ENCODE measurements at places on chromosomes 6 and 20.
A peak's percentile ranks its signal among the peaks of the same experiment; 100 is the strongest.

GRCh38 chr6:138454981-138455706 is 44.1 kb downstream of the NHSL1 start:
- H3K4me1 ChIP-seq: no peaks in the 10 kb centered on the region
- no peaks in the 10 kb centered on the region for H3K36me3 ChIP-seq
- H3K27me3 ChIP-seq: no peaks in the 10 kb centered on the region
- no peak overlapping the region for H3K4me3 ChIP-seq

DNA sequence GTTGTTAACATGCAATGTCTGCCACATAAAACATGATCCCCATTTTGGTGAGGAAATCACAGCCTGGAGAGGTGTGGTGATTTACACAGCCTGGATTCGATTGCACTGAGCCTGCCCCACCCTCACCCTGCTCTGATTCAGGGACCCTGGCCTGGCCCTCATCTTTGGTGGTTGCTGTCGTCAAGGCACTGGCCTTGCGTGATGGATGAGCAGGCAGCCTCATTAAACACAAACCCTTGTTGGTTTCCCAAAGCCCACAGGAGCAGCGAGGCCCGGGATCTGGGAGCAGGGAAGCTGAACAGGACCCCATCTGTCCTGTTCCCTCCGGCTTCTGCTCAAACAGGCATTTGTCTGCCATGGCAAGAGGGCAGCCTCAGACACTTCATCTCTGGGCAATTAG is 70.8 kb downstream of the CHMP4B start:
- H3K36me3 ChIP-seq: no peaks in the 10 kb centered on the region
- H3K4me1 ChIP-seq: no peaks in the 10 kb centered on the region

- no peak overlapping the region for H3K4me3 ChIP-seq
- H3K27me3 ChIP-seq: no peaks in the 10 kb centered on the region
- no peak for DNase-seq
- no peaks in the 10 kb centered on the region for H3K36me3 ChIP-seq
- no peak overlapping the region for H3K27ac ChIP-seq
- no peaks in the 10 kb centered on the region for H3K4me1 ChIP-seq
Observed at GRCh38 chr6:146981981-146982380, 222.2 kb upstream of the STXBP5 start.

GRCh38 chr20:64222851-64223525 is 32.6 kb upstream of the PCMTD2 start:
- H3K4me1 ChIP-seq: peaks cover 7% of the 10 kb centered on the region
- H3K36me3 ChIP-seq: no peaks in the 10 kb centered on the region
- no peaks in the 10 kb centered on the region for H3K27me3 ChIP-seq
- no peak overlapping the region for H3K4me3 ChIP-seq

- DNase-seq: no peak
- no peaks in the 10 kb centered on the region for H3K27me3 ChIP-seq
- no peaks in the 10 kb centered on the region for H3K36me3 ChIP-seq
- no peaks in the 10 kb centered on the region for H3K4me1 ChIP-seq
- no peak overlapping the region for H3K4me3 ChIP-seq
- H3K27ac ChIP-seq: no peak overlapping the region
Observed at GRCh38 chr6:32635526-32636123, 1.6 kb upstream of the HLA-DQA1 start.

DNA sequence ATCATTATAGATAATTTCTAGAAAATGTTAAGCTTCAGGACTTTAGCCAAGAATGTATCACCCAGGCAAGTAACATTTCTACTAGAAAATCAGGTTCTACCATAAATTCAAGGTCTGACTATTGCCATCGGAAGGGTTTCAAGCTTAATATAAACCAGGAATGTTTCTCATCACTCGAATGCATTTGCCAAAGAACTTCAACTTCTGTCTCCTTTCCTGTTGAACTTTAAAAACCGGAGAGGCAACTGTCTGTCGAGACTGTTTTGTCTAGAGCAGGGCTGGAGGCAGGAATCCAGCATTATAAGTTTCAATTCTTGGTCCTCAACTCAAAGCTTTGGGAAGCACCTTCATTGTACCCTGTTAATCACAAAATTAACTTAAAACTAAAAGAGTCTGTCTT is 264.7 kb downstream of the ZNF217 start:
- H3K4me3 ChIP-seq: no peak overlapping the region
- H3K4me1 ChIP-seq: no peaks in the 10 kb centered on the region
- no peaks in the 10 kb centered on the region for H3K27me3 ChIP-seq
- no peak overlapping the region for H3K27ac ChIP-seq
- no peak for DNase-seq
- no peaks in the 10 kb centered on the region for H3K36me3 ChIP-seq

GRCh38 chr6:45988635-45989034 is 27.0 kb downstream of the CLIC5 start:
- H3K27ac ChIP-seq: no peak overlapping the region
- no peaks in the 10 kb centered on the region for H3K4me1 ChIP-seq
- H3K27me3 ChIP-seq: no peaks in the 10 kb centered on the region
- H3K36me3 ChIP-seq: no peaks in the 10 kb centered on the region
- no peak for DNase-seq
- no peak overlapping the region for H3K4me3 ChIP-seq

GRCh38 chr6:126198631-126199030 is 141.3 kb upstream of the CENPW start:
- H3K36me3 ChIP-seq: peaks cover 1% of the 10 kb centered on the region
- no peak overlapping the region for H3K27ac ChIP-seq
- H3K4me3 ChIP-seq: no peak overlapping the region
- no peaks in the 10 kb centered on the region for H3K27me3 ChIP-seq
- DNase-seq: no peak
- H3K4me1 ChIP-seq: no peaks in the 10 kb centered on the region

- no peak for DNase-seq
- no peak overlapping the region for H3K4me3 ChIP-seq
- no peak overlapping the region for H3K27ac ChIP-seq
- no peaks in the 10 kb centered on the region for H3K27me3 ChIP-seq
Observed at GRCh38 chr6:84815896-84816735, 51.7 kb upstream of the TBX18 start.

DNA sequence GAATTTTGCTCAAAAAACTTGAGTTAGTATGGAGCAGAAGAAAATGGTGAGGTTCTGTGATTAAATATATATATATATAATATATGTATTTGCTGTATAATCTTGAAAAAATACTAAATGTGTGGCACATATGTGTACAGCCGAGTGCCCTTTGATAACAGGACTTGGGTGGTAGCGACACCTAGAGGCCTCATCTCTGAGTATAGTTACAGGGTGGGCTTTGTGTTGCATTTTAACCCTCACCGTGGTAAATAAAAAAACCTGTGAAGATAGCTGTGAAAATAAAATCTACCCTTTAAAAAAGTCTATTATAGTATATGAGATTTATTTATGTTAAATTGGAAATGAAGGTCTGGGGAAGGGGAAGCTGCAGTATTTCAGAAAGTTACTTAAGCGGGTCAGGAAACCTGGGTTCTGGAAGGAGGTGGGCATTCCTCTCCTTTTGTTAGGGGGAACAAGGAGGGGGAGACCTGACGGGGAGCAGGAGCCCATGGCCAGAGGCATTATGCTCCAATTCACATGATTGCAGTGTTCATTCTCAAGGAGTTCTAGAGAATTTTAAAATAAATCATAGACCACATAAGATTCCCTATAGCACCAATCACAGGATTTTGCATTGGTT is 82.7 kb downstream of the SH3BGRL2 start:
- DNase-seq: peak; percentile 60
- no peaks in the 10 kb centered on the region for H3K36me3 ChIP-seq
- no peak overlapping the region for H3K4me3 ChIP-seq
- no peaks in the 10 kb centered on the region for H3K4me1 ChIP-seq
- no peak overlapping the region for H3K27ac ChIP-seq

DNA sequence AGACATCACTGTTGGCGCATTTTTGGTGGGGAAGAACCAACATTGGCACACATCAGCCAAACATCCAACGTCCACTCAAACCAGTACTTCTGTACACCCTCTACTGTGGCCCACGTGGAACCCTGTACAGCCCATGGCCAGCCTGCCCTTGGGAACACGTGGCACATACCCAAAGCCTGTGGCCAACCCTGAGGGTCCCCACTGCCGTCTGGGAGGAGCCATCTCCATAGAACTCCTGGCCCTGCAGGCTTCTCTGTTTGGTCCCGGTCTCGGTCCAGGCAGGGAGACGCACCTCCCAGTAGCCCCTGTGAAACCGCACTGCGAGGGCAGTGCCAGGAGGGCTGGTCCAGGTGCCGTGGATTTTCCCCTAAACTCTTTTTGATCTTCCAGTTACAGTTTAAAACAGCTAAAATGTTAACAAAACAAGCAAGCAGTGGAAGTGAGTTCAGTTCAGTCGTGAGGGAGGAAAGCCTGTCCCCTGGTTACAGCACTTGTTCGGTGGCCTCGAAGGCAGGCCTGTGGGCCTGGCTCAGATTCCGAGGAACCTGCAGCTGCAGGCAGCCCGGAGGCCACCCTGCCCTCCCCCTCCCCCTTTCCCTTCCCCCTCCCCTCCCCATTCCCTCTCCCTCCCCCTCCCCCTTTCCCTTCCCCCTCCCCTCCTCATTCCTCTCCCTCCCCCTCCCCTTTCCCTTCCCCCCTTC is 233.7 kb downstream of the DLL1 start:
- H3K4me1 ChIP-seq: no peaks in the 10 kb centered on the region
- H3K27ac ChIP-seq: no peak overlapping the region
- no peaks in the 10 kb centered on the region for H3K27me3 ChIP-seq
- H3K36me3 ChIP-seq: no peaks in the 10 kb centered on the region
- DNase-seq: no peak

- no peaks in the 10 kb centered on the region for H3K36me3 ChIP-seq
- no peak overlapping the region for H3K4me3 ChIP-seq
- H3K27me3 ChIP-seq: no peaks in the 10 kb centered on the region
- H3K27ac ChIP-seq: no peak overlapping the region
Observed at GRCh38 chr6:22536122-22536521, 33.2 kb upstream of the HDGFL1 start.

DNA sequence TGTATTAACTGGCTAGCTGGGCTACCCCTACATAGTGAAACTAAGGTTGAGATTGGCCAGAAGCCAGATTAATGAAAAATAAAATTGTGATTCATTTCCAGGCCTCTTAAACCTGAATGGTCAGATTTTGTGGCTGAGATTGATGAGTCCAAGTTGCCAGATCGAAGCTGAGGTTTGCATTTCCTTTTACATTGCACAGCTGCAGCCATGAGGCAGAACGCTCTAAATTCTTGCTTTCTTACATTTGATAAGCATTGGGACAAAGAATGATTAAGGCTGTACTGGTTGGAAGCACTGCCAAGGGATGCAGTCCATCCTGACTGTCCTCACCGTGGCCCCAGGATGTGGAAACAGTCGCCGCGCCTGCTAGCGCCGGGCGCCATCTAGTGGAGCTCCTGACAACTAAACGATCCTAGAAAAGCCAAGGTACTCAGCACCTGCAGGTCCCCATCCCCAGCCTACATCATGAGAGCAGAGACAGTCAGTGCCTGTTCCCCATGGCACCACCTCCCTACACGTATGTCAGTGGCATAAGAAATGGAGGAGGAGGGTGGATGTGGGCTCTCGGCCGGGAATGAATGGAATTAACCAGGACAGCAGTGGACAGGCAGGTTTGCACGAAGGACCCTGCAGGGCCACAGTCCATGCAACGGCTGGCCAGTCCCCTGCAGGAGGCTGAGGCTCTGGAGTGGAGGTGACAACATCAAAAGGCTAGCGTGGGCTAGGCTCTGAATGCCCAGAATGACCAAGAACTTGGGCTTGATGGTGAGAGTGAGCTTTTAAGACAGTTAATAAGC is 19.0 kb downstream of the PXDC1 start:
- H3K4me1 ChIP-seq: no peaks in the 10 kb centered on the region
- no peak overlapping the region for H3K27ac ChIP-seq
- H3K27me3 ChIP-seq: no peaks in the 10 kb centered on the region
- no peak overlapping the region for H3K4me3 ChIP-seq
- DNase-seq: peak; percentile 81

- no peaks in the 10 kb centered on the region for H3K27me3 ChIP-seq
- no peak overlapping the region for H3K27ac ChIP-seq
- H3K4me1 ChIP-seq: peaks cover 4% of the 10 kb centered on the region
- DNase-seq: no peak
Observed at GRCh38 chr6:125170376-125170775, 16.8 kb downstream of the TPD52L1 start.

- H3K27ac ChIP-seq: no peak overlapping the region
- no peak overlapping the region for H3K4me3 ChIP-seq
- H3K27me3 ChIP-seq: no peaks in the 10 kb centered on the region
- no peak for DNase-seq
- H3K4me1 ChIP-seq: no peaks in the 10 kb centered on the region
- H3K36me3 ChIP-seq: no peaks in the 10 kb centered on the region
Observed at GRCh38 chr6:147757291-147757690, 248.8 kb downstream of the SAMD5 start.

DNA sequence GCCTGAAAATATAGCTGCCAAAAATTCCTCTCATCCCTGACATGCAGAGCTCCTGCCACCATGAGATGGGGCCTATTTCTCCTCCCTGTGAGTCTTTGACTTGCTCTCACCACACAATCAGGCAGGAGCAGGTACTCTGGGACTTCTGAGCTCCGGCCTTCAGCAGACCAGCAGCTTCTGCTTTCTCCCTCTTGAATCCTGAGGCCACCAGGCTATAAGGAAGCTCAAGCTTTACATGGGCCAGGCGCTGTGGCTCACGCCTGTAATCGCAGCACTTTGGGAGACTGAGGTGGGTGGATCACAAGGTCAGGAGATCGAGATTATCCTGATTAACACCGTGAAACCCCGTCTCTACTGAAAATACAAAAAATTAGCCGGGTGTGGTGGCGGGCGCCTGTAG is 238.7 kb upstream of the RREB1 start:
- H3K4me1 ChIP-seq: no peaks in the 10 kb centered on the region
- H3K27me3 ChIP-seq: no peaks in the 10 kb centered on the region
- no peak overlapping the region for H3K27ac ChIP-seq
- DNase-seq: no peak
- no peak overlapping the region for H3K4me3 ChIP-seq
- no peaks in the 10 kb centered on the region for H3K36me3 ChIP-seq

DNA sequence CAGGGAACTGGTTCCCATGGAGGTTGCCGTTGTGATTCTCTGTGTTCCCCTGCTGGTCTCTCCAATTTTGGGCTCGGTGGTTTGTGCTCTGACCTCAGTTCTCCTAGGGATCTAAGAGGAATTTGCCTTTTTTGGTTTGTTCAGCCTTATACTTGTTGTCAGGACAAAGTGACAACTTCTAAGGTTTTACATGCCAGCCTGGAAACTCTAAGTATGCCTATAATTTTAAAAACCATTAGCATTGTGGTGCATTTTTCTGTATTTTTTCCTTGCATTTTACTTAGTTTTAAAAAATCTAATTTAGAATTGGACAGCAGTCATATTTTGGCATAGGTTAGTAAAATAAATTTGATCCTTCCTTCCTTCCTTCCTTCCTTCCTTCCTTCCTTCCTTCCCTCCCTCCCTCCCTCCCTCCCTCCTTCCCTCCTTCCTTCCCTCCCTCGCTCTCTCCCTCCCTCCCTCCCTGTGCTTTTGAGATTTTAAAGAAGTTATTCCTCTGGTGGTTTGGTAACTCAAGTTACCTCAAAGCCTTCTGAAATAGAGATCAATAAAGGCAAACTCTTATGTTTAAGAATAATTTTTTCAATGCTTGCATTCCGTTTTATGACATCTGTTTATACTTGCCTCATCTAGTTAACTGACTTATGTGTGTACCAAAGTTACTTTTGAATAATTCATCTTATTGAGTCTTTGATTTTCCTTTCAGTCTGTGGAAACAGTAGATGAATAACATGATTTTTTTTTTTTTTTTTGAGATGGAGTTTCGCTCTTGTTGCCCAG is 141.3 kb upstream of the RGS17 start:
- H3K36me3 ChIP-seq: peaks cover 2% of the 10 kb centered on the region
- no peaks in the 10 kb centered on the region for H3K27me3 ChIP-seq

GRCh38 chr6:36809941-36810803 is 29.1 kb downstream of the CPNE5 start:
- H3K4me3 ChIP-seq: no peak overlapping the region
- H3K27ac ChIP-seq: no peak overlapping the region
- DNase-seq: no peak
- H3K27me3 ChIP-seq: no peaks in the 10 kb centered on the region

GRCh38 chr6:56297022-56297989 is 49.9 kb upstream of the COL21A1 start:
- no peak for DNase-seq
- H3K4me1 ChIP-seq: no peaks in the 10 kb centered on the region
- H3K4me3 ChIP-seq: no peak overlapping the region
- H3K27me3 ChIP-seq: no peaks in the 10 kb centered on the region
- no peaks in the 10 kb centered on the region for H3K36me3 ChIP-seq
